ENCODE measurements at places on chromosomes 1 and 21.

DNA sequence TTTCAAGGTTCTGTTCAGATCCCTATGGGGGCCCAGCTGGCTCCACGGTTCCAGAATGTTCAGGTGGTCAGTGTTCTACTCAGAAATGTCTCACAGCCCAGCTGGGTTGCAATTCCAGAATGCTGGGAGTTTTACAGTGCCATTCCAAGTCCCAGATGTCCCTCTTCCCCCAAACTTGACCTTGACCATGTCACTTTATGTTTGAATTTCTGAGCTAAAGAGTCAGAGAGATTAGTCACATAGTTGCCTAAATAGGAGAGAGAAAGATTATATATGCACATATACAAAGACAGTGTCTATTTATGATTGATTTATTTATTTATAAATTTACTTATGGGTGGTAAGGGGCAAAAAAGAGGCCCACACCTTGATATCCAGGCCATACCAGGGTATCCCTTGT is 2.5 kb downstream of the GPR3 start:
- DNase-seq: no peak

GRCh38 chr1:115453666-115454065 is 115.6 kb upstream of the NGF start:
- DNase-seq: no peak

GRCh38 chr1:170857955-170858354 is 77.4 kb upstream of the MROH9 start:
- DNase-seq: no peak

DNA sequence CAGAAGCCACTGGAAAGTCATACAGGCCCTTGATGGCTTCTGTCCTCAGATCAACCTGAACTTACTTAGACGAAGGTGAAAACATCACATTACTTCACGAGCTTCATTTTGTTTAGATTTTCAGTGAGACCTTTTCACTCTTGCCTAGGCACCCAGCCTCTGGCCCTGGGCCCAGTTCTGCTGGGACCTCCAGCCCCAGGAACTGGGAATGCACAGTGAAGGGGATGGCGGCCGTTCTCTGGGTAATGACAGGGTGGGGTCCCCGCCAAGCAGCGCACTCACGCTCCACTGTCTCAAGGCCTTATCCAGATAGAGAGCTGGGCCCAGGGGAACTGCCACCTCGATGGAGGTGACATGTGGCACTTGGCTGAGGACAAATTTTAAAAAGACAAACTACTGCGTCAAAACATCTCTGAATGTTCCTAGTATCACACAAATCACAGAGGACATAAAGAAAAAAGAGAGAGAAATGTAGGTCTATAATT is 54.8 kb downstream of the NPHP4 start:
- no peak for DNase-seq

- no peak for DNase-seq
These were observed 68.7 kb downstream of the TRIM11 start for GRCh38 chr1:228337711-228338520.

DNA sequence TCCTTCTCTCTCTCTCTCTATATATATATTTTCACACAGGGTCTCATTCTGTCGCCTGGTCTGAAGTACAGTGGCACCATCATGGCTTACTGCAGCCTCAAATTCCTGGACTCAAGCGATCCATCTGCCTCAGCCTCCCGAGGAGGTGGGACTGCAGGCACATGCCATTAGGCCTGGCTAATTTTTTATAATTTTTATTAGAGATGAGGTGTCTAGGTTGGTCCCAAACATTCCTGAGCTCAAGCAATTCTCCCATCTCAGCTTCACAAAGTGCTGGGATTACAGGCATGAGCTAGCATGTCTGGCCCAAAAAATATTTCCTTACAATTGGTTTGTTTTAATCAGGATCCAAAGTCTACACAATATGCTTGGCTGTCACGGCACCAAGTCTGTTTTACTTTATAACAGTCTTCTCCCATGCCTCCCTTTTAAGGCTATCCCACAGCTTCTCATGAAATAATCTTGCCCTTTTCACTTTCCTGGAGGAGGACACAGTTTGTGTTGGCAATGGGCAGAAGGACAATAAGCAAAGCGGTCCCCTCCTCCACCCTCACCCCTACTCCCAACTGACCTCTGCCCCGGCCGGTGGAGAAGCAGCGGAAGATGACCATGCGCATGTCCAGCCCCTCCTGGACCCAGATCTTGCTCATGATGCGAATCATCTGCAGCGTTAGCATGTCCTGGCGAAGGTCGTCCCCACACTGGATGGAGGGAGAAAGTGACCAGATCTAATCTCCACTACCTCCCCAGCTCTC is 28.2 kb upstream of the PPP1R15B start:
- no peak for DNase-seq

All from iPS DF 6.9 (cell line).